Lung (tissue), 17 donors: ENCODE measurements at places on chromosomes 12 and 14. TPM values are rescaled to one million over a fixed set of nuclear protein-coding genes. Genes with fewer than 3 reads are reported as not detected.

The NUP107 gene
- total RNA-seq, result 33.9 TPM

DNA sequence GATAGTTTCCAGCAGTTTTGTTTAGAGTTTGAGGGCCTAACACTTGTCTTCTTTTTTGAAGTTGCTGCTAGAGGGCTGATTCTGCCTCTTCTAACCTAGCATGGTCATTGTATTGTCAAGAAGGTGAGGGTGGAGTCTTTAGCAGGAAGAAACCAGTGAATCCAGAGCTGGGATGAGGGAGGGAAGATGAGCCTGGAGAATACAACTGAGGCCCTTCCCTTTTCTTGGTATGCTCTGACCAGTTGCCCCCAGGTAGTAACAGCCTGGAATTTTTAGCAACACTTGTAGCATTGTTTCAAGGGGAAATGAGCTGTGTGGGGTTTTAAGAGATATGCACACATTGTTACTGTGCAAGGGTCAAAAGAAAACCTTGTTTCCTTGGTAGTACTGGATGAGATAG, 9.0 kb downstream of the FLVCR2 start:
- H3K36me3 ChIP-seq, result peaks cover 2% of the 10 kb centered on the region
- DNase-seq, result no peak
- H3K4me3 ChIP-seq, result no peak overlapping the region
- H3K27me3 ChIP-seq, result no peaks in the 10 kb centered on the region

DNA sequence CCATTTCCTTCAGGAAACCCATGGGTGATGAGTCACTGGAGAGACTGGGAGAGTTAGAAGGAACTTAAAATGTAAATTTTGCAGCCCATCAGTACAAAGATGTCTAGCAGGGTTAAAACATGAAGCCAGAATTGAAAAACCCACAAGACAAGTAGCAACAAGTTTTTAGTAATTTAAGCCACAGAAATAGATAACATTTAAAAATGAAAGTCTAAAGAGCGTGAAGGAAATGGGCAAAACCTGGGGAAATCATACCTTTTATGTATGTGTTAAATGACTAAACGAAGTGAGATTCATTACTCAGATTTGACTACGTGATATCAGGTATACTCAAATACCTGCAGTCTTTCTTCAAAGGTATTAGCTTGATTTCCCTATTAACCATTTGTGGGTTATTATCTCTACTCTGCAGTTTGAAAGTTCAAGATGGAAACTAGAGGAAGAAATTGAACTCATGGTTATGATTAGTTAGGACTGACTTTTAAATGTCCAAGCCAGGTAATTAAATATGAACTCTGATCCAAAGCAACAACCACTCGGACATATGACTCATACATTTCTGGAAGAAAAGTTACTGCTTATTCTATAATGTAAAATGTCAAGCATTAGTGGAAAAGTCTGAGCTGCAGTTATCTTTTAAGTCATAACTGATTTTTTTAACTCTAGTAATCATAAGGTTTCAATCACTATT, 84.1 kb downstream of the ITPR2 start:
- no peak for DNase-seq
- no peak overlapping the region for H3K4me3 ChIP-seq
- H3K27ac ChIP-seq, result no peak overlapping the region
- H3K4me1 ChIP-seq, result no peaks in the 10 kb centered on the region
- no peaks in the 10 kb centered on the region for H3K27me3 ChIP-seq
- H3K36me3 ChIP-seq, result no peaks in the 10 kb centered on the region

DNA sequence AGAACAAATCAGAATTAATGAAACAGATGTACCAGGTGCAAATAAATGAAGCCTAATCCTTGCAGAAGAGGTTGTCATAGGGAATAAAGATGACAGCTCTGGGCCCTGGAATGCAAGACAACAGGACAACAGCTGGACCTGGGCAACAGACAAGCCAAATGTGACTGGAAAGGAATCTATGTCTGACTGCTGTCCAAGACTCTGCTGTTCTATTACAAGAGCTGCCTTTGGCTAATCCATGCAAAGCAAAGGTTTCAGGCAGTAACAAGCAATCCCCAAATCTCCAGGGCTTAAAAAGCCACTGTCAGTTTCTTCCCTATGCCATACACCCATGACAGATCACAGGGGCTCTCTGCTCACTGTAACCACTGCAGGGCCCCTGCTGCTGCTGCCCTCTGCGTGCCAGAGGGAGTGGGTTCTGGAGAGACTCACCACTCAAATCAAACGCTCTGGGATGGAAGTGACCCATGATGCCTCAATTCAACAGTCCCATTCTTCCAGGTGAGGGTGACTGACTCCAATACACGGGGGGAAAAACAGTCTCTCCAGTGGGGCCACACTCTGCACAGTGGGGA, 218.9 kb upstream of the SFSWAP start:
- peaks cover 17% of the 10 kb centered on the region for H3K27me3 ChIP-seq
- no peak overlapping the region for H3K4me3 ChIP-seq
- no peak overlapping the region for H3K27ac ChIP-seq
- H3K36me3 ChIP-seq, result no peaks in the 10 kb centered on the region
- no peaks in the 10 kb centered on the region for H3K4me1 ChIP-seq

DNA sequence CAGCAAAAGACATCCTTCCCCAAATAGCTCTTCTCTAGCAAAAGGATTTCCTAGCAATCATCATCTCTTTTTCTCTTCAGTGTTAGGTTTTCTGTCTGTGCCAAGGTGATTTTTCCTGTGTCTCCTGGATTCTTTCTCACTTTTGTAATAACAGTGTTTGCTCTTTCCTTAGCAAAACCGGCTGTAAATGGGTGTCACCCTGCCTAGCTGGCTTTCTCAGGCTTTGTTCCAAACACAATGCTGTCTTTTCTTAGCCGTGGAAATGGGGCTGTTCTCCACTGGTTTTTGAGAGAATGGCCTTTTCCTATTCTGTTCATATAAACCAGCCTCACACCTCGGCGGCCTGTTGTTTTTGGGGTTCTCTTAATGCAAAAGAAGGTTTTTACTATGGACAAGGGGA, 21.9 kb downstream of the JDP2 start:
- H3K36me3 ChIP-seq, result no peaks in the 10 kb centered on the region
- no peak overlapping the region for H3K4me3 ChIP-seq
- DNase-seq, result no peak
- H3K27ac ChIP-seq, result no peak overlapping the region

The SMCO2 gene
- total RNA-seq, result not detected
